Stimulated activated CD8-positive, alpha-beta memory T cell treated with anti-CD3 and anti-CD28 coated beads, Interleukin-15, amount 100 ng/mL, for 4 hours (primary cell): ENCODE measurements at places on chromosomes 3 and 15.

GRCh38 chr3:36364260-36364659 lies 16.0 kb upstream of the STAC start:
- no peak for DNase-seq

DNA sequence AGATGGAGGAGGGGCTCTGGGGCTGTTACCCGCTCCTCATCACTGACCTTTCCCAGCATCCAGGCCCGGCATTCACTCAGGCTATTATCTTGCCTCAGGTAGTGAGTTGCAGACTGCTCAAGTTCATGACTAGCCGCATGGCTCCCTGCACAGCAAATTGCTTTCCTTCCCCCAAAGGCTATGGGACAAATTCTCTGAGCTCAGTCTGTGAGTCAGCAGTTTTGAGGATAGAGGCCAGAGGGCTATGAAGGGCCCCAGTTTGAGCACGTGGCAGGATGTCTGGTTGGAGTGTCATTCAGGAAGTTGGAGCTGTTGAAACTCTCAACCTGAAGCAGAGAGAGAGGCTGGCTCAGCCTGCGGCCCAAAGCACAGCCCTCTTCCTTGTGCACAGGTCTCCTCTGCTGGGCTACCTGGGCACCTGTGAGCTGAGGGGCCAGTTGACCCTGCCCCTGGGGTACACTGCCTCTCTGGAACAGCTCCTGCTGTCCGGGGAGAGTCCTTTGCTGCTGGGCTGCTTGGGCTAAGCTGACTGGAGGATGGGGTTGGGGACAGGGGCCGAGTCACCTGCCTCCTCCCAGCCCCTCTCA lies 7.9 kb downstream of the FAH start:
- no peak for DNase-seq

DNA sequence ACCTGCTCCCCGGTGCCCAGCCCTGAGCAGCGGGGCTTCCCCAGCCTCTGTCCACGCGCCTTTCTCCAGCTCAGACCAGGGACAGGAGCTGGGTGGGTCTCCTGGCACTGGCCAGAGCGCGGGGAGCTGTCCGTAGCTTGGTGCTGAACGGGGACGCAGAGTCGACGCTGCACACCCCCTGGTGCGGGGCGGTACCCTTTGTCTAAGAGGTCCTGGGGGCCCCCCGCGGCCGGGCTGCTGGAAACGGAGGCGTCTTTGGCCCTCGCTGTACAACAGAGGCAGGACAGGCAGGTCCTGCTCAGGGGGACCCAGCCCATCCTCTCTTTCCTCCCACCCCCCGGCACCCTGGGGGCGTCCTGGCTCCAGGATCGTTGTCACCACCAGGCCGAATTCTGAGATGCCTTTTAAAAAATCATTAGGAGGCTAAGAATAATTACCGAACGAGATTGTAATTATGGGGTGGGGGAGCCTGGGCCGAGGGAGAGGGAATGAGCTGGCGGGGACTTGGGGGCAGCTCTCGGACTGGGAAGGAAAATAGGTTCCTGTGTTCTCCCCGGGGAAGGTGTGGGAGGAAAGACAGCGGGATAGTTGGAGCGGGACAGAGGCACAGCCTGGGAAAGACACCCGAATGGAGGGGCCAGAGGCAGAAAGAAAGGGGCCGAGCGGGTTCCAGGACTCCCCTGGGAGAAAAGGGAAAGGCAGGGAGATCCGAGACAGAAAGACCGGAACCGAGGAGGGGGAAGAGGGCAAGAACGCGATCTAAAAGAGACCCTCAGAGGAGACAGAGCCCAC lies 4.1 kb upstream of the SKOR1 start:
- DNase-seq: no peak

GRCh38 chr3:191296041-191296541 lies 33.1 kb upstream of the CCDC50 start:
- DNase-seq: no peak

DNA sequence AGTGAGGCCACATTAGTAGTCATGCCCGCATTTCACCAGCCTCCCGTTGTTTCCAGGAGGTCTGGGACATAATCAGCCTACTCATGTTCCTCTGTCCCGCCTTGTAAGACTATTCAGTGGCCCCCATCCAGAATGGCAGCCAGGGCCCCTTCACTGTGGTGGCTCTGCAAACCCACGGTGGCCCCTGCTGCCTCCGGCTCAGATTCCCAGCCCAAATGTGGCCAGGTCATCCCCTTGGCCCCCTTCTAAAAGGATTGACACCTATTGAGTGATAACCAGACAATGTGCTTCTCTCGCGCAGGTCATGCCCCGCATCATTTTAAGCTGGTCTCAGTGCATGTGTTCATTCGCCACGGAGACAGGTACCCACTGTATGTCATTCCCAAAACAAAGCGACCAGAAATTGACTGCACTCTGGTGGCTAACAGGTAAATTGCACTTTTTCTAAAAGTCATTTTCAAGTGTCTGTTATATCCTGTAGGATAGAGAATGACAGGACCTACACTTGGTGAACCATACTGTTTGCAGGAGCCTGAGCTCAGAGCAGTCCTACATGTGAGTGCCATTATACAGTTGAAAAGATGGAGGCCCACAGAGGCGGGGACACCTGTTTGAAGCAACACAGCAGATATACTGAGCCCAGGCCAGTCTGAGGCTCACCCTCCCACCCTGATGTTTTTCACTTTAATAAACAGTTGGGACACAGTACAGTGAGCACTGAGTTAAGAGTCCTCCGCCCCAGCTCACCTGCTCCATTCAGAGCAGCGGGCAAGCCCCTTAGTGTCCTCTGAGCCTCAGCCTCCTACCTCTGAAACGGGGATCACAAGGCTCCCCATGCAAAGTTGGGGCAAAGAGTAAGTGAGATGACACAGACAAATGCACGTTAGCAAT lies 47.7 kb downstream of the PXYLP1 start:
- DNase-seq: no peak

DNA sequence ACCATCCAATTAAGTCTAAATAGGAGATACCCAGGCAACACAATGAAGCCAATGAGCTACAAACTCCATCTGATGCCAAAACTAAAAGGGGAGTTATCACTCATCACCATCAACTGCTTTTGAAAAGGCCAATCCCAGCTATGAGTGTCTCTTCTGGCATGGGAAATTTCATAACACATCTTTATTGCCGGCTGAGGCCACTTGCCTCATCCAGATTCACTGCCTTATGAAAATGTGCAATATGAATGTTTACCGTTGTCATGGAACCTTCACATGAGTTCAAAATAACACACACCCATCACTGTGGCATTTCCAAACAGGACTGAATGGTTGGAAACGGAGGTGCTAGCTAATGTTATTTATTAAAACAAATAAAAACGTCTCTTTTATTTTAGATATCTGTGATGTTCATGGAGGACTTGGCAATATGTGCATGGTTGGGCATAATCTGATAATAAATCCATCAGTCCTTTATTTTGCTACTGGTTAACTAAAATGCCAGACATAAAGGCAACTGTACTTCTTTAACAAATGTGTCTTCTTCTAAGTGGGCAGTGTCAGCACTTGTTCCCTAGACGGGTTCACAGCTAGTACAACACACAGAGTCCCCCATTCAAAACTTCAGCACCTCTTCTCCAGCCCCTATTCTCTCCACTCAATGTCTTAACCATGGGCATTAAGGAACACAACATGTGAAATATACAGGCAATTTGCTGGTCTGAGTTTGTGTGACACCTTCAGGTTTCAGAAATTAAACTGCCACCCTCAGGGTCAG lies 143.9 kb downstream of the MAGI1 start:
- no peak for DNase-seq
